ENCODE measurements at places on chromosomes 16 and 17.

DNA sequence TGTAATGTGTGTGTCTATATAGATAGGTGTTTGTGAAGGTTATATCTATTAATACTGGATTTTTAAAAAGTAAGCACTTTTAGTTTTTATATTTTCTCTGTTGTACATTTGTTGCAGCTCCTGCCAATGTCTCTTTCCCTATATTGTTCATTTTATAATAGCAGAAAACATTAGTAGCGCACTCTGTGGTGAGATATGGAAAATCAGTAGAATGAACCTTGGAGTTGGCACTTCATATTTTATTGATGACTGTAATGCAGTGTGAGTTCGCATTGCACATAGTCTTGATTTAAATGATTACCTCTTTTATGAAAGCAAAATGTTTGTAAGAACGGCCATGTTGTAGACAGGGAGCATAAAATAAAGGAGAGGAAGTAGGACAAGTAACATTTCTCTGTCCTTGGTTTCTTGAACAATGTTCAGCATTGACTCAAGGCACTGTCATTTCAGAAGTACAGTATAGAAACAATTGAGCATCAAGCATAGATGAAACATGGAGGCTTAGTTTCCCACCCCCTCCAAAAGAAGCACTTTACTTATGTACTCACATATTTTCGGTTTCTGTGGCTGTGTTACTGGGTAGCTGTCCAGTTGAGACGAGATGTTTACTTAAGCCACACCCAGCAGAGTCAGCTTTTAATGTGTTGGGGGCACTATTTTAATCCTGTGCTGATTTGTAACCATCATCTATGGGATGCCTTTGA lies 74.0 kb downstream of the TANC2 start:
- DNase-seq, result no peak

DNA sequence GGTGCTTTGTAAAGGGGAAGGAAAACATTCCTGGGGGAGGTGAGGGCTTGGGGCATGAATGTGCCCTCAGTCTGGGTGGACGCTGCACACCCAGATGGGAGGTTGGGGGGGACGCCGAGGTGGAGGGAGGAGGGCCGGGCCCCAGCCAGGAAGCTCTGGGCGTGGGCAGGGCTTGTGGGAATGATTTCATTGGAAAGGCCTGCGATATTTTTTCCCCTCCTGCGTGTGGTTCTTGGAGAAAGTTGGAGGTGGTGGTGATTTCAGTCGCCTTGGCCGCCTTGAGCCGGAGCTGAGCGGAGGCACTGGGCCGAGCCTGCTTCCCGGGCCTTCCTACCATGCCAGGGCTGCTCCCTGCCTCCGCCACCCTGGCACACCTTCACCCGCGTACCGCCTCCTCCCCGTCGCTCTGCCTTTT lies 26.4 kb upstream of the CLEC18A start:
- DNase-seq, result no peak

GRCh38 chr16:4212934-4213296 lies 29.0 kb downstream of the SRL start:
- DNase-seq, result no peak

GRCh38 chr17:31490671-31491375 lies 99.3 kb downstream of the RAB11FIP4 start:
- DNase-seq, result no peak

DNA sequence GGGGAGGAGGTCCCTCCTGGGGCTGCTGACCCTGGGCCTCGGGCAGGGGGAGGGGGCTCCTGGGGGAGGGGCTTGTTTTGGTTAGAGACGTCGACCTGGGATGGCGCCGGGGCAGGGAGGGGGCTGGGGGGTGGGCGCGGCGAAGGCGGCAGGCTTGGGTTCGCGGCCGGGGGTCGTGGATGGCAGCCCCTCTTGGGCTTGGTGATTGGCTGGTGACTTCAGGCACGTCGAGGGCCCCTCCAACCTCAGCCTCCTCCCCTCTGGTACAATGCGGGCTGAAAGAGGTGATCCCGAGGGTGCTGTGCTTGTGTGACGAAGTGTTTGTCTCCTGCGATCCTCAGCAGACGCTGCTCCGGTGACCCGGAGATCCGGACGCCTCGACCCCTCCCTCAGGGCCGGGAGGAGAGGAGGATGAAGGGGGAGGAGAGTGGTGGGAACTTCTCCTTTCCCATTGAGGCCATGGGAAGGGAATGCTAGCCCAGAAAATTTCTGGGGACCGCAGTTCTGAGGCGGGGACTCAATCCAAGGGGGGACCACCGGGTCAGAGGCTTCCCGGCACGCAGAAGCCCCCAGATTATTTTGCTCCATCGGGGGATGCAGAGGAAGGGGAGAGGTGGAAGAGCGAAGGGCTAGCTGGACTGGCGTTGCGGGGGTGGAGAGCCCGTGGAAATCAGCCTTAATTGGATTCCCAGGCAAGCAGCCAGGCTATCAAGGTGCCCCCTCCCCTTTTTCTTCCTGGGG lies 43.9 kb downstream of the RAI1 start:
- DNase-seq, result no peak

GRCh38 chr17:66138120-66138519 lies 53.8 kb downstream of the CEP112 start:
- DNase-seq, result no peak

Data from activated T-cell treated with anti-CD3 and anti-CD28 coated beads, Interleukin-2, amount 50 U/mL, for 24 hours (primary cell).